SJSA1 (cell line): ENCODE measurements at places on chromosomes 11 and 22. TPM values are rescaled to one million over a fixed set of nuclear protein-coding genes. Genes with fewer than 3 reads are reported as not detected.

The OR2AG1 gene
- total RNA-seq, result not detected in 2 replicates

The ASCL2 gene
- total RNA-seq, result not detected in 2 replicates

The OR6A2 gene
- total RNA-seq, result not detected in 2 replicates

The RIMBP3C gene
- 0.76 and 0.81 TPM in 2 replicates for total RNA-seq

The FOXR1 gene
- not detected in 2 replicates for total RNA-seq

The SOX10 gene
- not detected in 2 replicates for total RNA-seq

The SEPTIN3 gene
- total RNA-seq, result not detected in 2 replicates

The CTSW gene
- total RNA-seq, result 1.9 TPM in 1 of 2 replicates, not detected in the other

The IL18 gene
- total RNA-seq, result 1.2 and 2.1 TPM in 2 replicates
